ENCODE measurements at places on chromosomes 4 and X. TPM values are rescaled to one million over a fixed set of nuclear protein-coding genes. Genes with fewer than 3 reads are reported as not detected.

DNA sequence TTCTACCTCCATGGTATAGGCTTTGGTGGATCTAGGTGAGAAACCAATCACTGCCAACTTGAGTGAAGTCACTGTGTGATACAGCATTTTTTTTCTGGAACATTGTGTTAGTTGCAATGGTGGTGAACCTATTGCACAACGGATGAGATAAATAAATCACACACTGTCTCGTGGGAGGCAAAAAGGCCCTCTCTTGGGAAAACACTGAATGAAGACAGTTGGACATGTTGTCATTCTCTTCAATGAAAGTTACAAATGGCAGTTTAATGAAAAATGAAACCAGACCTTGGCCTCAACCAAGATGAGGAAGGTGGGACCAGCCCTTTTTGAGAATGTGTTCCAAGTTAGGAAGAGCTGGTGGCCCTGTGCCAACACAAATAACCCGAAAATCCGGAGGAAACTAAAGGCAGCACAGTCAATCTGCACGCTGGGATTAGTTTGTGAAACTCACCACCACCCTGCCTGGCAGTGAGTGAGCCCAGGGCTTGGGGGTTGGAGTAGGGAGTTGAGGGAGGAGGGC lies 5.4 kb upstream of the ADGRG2 start:
- DNase-seq = no peak

GRCh38 chrX:38616904-38617303 lies 55.6 kb downstream of the TSPAN7 start:
- no peak for DNase-seq

DNA sequence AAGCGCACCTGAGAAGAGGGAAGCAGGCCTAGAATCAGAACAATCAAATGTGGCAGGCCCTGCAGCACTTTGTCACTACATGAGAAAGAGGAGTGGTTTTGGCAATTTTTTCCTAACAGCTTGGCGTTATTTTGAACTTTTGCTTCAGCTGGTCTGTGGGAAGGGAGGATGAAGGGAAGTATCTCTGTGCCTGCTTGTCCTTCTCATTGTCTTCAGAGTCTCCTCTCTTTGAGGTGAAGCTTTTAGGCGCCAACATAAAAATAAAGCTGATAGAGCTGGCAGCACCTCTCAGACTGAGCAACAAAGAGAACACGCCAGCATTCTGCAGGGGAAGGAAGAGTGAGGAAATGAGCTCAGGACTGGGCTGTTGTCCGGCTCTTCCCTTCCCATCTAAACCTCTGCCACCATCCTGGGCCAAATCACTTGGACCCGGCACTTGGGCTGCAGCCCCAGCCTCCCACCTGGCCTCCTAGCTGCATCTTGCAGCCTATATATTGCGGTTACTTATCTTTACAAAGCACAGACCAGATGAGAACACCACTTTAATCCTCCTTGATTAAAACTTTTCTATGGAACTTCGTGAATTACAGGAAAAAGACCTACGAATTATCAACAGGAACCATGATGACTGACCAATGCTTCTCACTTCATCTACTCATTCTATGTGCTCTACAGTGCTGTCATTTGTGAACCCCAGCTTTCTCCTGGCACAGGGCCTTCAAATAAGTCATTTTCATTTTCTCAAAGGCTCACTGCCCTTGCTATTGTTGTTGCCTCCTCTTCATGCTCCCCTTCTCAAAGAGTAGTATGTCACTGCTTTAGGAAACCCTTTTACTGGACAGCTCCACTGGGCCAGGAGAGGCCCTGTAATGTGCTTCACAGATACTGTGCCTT lies 476.4 kb upstream of the HS3ST1 start:
- DNase-seq = no peak

GRCh38 chrX:63503541-63503940 lies 152.4 kb upstream of the SPIN4 start:
- no peak for DNase-seq

DNA sequence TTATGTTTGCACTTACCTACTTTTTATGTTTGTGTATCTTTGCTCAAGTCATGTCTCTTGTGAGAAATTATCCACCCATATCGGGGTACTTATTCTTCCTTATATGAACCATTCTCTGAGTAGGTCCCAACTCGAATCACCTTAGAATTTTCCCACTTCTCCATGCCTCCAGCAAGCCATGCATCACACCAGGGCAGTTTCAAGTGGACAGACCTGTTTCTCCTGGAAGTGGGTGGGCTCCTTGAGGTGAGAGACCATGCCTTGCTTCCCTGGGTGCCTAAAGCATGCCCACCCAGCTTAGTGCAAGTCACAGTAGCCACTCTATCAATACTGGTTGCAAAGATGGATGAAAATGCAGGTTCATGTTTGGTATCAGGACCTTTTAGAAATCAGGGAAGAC lies 187.2 kb downstream of the KIT start:
- no peak for DNase-seq

DNA sequence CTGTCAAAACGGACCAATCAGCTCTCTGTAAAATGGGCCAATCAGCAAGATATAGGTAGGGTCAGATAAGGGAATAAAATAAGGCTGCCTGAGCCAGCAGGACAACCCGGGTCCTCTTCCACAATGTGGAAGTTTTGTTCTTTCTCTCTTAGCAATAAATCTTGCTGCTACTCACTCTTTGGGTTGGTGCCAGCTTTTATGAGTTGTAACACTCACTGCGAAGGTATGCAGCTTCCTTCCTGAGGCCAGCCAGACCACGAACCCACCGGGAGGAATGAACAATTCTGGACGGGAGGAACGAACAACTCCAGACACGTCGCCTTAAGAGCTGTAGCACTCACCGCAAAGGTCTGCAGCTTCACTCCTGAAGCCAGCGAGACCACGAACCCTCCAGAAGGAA lies 287.8 kb downstream of the RAPGEF2 start:
- DNase-seq = no peak

DNA sequence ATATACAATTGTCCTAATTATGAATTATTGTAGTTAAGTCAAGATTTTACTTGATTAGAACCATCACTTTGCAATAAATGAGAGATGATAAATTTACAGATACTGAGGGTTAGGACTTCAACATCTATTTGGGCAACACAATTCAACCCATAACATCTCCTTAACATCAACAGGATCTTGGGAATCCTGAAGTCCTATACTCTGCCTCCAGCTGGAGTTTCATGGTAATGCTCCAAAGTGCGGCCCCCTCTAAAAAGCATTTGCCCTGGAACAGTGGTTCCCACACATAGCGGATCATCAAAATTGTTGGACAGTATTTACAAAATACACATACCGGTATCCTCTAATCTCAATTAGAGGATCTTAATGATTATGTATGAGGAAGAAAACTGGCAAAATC lies 618.6 kb downstream of the CENPC start:
- DNase-seq = no peak

CT45A10 gene
- not detected for total RNA-seq

CXCL1 gene
- 0.57 TPM for total RNA-seq

PCDH18 gene
- total RNA-seq = 9.9 TPM
